ENCODE measurements at places on chromosomes 13 and 19.
A peak's percentile ranks its signal among the peaks of the same experiment; 100 is the strongest.

- no peak for DNase-seq
Measured at GRCh38 chr13:63396746-63397145, 1981.1 kb upstream of the PCDH20 start.

GRCh38 chr13:49693877-49694276 is 2.6 kb upstream of the EBPL start:
- DNase-seq: no peak

DNA sequence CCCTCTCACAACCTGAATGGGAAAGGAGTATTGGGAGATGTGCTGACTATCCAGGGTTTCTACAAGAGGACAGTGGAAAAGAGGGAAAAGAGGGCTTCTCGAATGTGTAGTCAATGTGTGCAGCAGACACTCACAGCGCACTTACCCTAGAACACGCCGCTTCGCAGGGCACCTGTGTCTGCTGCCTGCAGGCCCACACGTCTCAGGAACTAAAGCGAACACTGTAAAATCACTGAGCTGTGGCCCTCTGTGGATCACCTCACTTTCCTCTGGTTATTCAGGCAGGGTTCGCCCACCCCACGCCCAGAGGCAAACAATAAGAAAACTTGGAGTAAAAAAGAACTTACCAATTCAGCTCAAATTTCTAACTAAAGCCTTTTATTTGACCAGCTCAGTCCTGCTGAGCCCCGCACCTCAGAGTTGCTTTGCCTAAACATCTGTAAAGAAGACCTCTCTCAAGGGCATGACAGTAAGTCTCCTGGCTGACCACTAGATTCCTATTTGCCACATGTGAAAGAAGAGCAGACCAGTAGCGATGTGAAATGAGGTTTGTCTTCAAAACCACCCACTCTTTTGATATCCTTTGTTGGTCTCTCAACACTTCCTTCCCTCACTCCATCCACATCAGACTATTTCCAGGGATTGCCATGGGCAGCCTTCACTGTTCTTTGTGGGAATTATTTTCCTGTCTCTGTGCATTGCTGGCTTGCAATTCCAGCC is 19.3 kb upstream of the DOCK9 start:
- no peak for DNase-seq

GRCh38 chr13:40069173-40070044 is 413.9 kb downstream of the COG6 start:
- DNase-seq: no peak

DNA sequence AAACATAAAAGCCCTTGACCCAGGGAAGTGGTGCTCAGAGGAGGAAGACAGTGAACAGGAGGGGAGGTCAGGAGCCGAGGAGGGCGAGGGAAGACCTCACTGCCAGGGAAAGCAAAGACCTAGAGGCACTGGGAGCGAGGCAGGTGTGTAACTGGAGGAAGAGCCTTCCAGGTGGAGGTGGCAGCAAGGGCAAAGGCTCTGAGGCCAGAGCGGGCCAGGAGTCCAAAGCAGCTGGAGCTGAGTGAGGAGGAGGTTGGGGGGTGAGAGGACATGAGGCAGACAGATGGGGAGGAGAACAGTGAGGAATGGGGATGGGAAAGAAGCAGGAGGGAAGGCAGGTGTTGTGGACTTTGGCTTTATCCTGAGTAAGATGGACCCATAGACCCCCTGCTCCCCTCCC is 3.7 kb downstream of the UPK1A start:
- DNase-seq: no peak

GRCh38 chr13:107421028-107421427 is 794.3 kb downstream of the LIG4 start:
- no peak for DNase-seq

- no peak for DNase-seq
Measured at GRCh38 chr13:111216166-111216960, 101.3 kb downstream of the ARHGEF7 start.

- DNase-seq: peak; percentile 77
Measured at GRCh38 chr13:30923418-30923817, 9.0 kb upstream of the TEX26 start.

- DNase-seq: no peak
Measured at GRCh38 chr19:16589917-16590316, 17.7 kb upstream of the SLC35E1 start.

GRCh38 chr19:13366529-13367143 is 139.6 kb downstream of the CACNA1A start:
- DNase-seq: no peak

DNA sequence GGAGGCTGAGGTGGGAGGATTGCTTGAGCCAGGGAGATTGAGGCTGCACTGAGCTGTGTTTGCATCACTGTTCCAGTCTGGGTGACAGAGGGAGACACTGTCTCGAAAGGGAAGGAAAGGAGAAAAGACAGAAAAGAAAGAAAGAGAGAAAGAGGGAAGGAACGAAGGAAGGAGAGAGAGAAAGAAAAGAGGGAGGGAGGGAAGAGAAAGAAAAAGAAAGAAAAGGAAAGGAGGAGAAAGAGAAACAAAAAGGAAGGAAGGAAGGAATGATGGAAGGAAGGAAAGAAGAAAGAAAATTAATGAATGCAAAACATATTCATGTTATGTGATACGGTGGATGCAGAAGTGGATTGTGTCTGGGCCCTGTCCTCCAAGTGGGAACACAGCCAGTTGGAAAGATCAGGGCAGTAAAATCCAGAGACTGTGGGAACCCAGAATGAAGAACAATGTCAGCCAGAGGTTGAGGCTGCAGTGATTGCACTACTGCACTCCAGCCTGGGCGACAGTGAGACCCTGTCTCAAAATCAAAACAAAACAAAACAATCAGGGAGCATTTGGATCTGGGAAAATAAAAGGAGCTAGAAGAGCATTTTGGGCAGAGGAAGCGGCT is 6.2 kb downstream of the PHLDB3 start:
- DNase-seq: no peak

GRCh38 chr13:54593504-54593903 is 1564.9 kb downstream of the OLFM4 start:
- DNase-seq: peak; percentile 93

GRCh38 chr13:50613356-50613831 is 230.1 kb downstream of the DLEU7 start:
- DNase-seq: no peak

- no peak for DNase-seq
Measured at GRCh38 chr19:47512183-47512947, 2.5 kb downstream of the NAPA start.

DNA sequence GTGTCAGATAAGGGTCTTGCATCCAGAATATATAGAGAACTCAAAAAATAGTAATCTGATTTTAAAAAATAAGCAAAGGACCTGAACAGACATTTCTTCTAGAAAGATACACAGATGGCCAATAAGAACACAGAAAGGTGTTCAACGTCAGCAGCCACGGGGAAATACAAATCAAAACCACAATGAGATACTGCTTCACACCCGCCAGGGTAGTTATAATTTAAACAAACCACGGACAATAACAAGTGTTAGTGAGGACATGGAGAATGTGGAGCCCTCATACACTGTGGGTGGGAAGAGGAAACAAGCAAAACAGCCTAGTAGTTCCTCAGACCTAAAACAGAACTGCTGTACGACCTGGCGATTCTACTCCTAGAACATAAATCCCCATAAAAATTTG is 26.7 kb upstream of the NAPA start:
- DNase-seq: no peak

DNA sequence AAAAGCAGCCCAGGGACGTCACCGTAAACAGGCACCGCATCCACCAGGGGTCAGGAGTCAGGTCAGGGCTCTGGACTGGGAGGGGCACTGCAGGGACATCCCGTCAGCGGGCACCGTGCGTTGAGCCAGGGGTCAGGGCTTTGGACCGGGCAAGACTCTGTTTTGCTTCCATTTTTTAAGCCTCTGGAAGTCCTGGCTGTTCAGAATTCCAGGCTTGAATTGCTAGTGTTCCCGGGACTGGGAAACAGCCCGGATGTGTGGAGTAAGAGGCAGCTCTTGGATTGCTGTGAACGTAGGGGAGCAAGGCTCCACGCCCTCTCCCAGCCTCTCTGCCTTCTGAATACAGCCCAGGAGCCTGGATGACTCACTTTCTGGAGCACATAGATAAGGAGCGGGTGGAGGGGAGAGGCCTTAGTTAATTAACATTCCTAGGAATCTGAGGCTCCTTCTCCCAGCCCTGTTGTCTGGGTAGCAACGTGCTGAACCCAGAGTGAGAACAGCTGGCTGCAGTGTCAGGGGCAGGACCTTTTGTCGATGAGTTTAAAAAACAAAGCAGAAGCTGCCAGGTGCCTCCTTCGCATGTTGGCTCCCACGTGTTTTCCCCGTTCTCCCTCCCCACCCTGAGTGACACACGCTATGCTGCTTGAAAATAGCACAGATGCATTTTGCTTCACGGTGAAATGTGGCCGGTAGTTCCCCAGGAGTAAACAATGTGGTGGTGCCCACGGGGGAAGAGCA is 21.9 kb downstream of the ATP11A start:
- peak; percentile 59 for DNase-seq

- DNase-seq: no peak
Measured at GRCh38 chr13:30024125-30024865, 173.9 kb upstream of the UBL3 start.

DNA sequence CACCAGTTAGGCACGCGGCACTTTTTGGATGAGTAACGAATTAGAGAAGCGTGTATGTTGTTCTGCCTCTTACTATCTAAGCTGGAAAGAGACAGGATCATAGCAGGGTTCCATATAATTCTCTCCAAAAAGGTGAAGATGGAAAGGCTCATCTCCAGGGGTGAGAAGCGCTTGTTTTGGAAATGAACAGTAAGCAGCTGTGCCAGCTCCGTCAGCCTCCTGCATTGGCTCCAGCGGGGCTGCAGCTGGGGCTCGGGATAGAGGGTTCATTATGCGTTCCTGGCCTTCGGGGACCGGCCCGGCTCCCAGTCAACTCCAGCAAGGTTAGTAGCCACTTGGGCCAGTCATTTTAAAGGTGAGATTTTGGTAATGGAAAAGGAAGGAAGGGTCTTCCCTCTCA is 155.5 kb downstream of the COL4A1 start:
- no peak for DNase-seq

DNA sequence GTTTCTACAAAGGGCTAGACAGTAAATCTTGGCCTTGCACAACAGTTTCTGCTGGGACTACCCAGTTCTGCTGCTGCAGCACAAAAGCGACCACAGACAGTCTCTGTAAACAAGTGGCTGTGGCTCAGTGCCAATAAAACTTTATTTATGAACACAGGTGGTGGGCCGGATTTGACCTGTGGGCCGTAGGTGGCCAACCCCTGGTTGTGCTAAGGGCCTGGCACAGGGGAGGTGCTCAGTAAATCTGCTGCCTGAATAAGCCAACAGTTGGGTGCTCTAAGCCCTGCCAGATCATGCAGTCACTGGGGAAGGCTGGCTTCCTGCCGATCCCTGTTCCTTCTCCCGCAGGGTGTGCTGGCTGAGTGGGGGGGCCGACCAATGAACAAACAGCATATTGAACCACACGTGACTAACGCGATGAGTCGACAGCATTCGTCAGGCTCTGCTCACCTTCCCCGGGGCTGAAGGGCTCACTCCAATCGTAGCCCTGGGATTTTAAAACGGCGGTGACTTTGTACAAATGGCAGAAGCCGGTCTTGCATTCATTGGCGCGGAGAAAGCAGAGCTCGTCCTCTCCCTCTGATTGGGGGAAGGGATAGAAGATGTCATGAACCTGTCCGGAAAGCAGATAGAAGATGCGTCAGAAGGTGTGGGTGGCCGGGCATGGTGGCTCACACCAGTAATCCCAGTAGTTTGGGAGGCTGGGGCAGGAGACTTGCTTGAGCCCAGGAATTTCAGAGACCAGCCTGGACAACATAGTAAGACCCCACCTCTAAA is 24.3 kb upstream of the MYDGF start:
- no peak for DNase-seq

DNA sequence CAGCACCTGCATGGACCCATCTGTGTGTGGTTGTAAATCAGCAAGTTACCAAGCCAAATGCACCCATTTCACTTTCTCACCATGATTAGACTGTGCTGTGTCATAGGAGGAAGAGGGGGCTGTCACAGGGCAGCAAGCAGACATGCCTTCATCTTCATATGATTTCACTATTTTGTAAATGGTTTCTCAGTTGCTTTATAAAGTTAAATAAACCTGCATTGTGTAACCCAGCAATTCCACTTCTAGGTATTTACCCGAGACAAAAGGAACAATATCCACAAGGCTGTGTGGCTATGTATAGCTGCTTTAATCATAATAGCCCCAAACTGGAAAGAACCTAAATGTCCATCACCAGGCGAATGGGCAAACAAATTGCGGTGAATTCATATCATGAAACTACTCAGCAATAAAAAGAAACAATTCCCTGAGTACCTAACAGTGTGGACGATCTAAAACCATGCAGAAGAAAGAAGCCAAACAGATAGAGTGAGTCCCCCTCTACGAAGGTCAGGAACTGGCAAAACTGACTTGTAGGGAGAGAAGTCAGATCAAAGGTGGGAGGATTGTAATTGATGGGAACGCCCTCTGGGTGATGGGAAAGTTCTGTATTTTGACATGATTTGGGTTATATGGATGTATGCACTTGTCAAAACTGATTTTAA is 185.4 kb downstream of the COL4A1 start:
- DNase-seq: no peak

DNA sequence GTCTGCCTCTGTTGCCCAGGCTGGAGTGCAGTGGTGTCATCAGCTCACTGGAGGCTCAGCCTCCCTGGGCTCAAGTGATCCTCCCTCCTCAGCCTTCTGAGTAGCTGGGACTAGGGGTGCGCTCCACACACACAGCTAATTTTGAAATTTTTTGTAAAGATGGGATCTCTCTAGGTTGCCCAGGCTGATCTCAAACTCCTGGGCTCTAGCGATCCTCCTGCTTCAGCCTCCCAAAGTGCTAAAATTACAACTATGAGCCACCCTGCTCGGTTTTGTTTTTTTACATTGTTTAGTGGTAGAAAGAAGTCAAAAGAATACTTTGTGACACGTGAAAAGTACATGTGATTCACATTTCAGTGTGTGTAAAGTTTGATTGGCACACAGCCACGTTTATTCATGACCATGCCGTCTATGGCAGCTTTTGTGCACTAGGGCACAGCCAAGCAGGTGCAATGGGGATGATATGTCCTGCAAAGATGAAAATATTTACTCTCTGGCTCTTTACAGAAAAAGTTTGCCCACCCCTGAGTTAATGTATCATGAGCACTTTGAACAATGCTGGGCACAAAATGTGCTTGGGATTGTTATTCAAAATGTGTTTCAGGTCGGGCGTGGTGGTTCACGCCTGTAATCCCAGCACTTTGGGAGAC is 16.2 kb upstream of the NFIC start:
- DNase-seq: no peak

DNA sequence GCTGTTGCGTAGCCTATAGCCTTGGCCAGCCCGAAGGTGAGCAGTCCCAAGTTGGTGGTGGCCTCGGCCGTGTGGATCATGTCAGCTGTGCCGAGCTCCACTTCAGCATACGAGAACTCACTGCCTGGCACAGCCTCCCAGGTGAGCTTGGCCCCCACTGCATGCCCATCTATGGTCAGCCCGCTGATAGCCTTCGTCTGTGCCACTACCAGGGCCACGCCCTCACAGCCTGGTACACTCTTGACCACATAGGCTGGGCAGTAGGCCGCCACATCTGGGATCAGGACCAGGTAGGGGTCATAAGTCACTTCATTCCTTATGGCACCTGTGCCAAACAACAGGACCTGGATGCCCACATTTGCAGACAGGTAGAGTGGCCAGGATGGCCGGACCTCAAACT is 7.4 kb downstream of the FCGBP start:
- no peak for DNase-seq

GRCh38 chr13:44840131-44840530 is 149.1 kb downstream of the NUFIP1 start:
- DNase-seq: no peak

GRCh38 chr13:48412881-48413351 is at the start of gene LPAR6:
Gene LPAR6, minus strand, starts transcription at chr13:48413113. Its CDS starts 690 bp downstream, at chr13:48412423.
- DNase-seq: no peak
